ENCODE measurements at places on chromosomes 6 and 20.

DNA sequence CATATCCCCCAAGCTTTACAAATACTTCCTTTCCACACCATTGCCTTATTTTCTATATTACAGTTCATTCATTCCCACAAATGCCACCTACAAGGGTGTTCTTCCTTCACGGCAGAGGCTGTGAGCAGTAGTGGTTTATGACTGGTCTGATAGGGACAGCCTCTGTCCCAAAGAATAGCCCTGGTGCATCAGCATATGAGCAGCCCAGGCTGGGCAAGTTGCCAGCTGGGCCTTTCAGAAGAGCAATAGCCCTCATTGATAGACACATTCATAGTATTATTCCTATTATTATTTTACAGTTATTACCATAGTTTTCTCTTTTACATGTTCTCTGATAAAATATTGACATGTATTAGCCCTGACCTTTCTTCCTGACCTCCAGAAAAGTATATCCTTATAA is 149.9 kb downstream of the MMS22L start:
- peak; percentile 29 for DNase-seq

GRCh38 chr6:166586424-166587156 is at the start of gene RAMACL:
Gene RAMACL (minus strand): TSS chr6:166586678. CDS start chr6:166586477, 201 bp downstream.
- no peak for DNase-seq

- no peak for DNase-seq
These were observed 111.6 kb upstream of the EEF1E1 start for GRCh38 chr6:8213995-8214394.

DNA sequence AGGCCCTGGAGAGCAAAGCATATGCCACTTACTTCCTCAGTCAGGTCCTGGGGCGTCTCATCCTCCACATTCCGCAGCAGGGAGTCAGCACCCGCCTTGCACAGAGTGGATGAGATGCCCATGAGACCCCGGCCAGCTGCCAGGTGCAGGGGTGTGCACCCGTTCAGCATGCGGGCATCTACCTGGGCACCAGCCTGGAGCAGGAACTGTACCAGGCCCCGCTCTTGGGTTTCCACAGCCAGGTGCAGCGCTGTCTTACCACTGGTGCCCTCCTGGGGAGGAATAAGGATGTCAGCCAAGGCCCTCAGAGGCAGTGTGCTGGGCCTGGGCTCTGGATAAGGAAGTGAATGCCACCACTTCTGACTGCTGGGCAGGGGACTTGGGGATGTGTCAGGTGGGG is 2.7 kb upstream of the SLC35B2 start:
- no peak for DNase-seq

- DNase-seq = peak; percentile 74
These were observed 3.4 kb downstream of the LINC00237 start for GRCh38 chr20:21102603-21103311.

DNA sequence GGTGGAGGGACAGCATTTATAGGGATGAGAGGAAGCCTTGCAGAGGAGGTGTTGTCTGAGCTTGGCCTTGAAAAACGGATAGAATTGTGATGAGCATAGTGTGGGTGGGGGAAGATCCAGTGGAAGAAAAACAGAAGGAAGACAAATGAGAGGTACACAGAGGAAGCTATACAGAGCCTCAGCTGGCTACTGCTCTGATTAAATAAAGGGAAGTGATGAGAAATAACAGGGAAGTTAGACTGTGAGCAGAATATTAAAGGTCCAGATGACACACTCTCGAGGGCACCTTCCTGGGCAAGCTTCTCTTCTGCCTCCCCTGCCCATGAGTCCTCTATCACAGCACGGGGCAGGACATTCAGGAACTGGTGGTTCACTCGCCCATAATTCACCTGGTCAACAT is 182.3 kb downstream of the KIF16B start:
- DNase-seq = no peak

GRCh38 chr6:87837444-87837843 is 135.4 kb upstream of the AKIRIN2 start:
- no peak for DNase-seq

GRCh38 chr6:135043364-135043763 is 11.3 kb downstream of the HBS1L start:
- no peak for DNase-seq

GRCh38 chr20:46705378-46705729 is 4.1 kb upstream of the SLC2A10 start:
- DNase-seq = no peak

GRCh38 chr6:168338777-168339176 is 19.2 kb upstream of the DACT2 start:
- DNase-seq = no peak

GRCh38 chr6:167828325-167828956 is 1.7 kb downstream of the AFDN start:
- DNase-seq = no peak

GRCh38 chr6:21856456-21856825 is 262.9 kb downstream of the SOX4 start:
- DNase-seq = no peak

GRCh38 chr20:43178080-43178479 is 11.6 kb downstream of the PTPRT start:
- no peak for DNase-seq

DNA sequence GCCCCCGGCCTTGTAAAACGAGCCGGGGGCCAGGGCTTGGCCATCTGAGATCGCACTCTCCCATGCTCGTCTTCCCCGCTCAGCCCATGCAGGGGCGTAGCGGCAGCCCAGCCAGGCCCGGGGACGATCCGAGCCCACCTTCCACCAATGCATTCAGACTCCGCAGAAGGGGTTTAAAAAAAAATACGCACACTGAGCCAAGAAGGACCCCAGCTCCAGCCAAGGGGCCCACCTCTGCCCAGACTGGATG is 320 bp downstream of the GSTA4 start:
- peak; percentile 33 for DNase-seq

DNA sequence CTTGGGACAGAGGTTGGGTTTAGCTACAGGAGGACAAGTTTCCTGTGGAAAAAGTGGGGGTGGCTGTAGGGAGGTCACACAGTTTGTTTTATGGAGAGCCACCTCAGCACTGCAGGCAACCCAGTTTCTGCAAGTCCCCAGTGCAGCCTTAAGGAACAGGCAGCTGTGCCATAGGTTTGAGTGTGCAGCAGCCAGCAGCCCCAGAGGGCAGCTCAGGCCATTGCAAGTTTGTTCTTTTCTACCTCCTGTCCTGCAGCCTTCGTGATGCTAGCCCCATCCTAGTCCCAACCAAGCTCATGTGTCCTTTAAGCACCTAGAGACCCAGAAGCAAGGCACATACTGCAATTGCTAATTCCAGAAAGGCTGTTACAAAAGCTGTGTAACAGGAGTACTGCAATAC is 58.8 kb downstream of the ZBTB9 start:
- DNase-seq = no peak

- no peak for DNase-seq
These were observed 21.6 kb downstream of the RALGAPA2 start for GRCh38 chr20:20690676-20691476.

DNA sequence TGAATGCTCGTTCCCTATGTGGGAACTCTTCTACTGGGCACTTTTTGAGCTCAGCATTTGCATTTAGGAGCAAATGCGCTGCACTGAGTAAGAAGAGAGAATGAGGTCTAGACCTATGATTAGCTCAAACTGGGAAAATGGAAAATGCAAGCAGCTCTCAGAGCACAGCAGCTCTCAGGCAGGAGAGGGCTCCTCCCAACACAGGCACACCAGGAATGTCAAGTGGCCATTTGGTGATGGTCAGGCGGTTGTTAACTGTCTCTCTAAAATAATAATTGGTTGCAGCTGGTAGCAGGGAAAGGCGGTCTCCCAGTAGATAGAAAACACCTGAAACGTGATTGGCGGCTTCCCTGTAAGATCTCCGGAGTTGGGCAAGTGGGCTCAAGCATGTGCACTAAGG is 162.0 kb upstream of the ECI2 start:
- DNase-seq = no peak

DNA sequence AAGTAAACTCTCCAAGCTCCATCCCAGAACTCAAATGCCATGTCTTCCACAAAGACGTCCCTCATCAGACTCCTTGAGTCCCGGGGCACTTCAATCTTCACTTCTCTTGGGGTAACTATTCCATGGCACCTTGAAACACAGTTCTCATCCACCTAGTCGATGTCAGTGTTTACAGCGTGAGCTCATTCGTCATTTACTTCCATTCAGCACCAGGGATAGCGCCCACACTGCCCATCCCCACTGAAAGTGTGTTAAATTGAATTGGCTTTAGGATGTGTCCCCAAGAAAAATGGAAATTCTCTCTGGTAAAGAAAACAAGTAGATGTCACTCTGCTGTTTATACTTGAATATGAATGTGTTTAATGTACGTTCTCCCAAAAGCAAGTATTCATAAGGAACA is 31.3 kb downstream of the KCNK15 start:
- DNase-seq = no peak

- no peak for DNase-seq
These were observed 594.3 kb downstream of the UTRN start for GRCh38 chr6:144879436-144879835.

DNA sequence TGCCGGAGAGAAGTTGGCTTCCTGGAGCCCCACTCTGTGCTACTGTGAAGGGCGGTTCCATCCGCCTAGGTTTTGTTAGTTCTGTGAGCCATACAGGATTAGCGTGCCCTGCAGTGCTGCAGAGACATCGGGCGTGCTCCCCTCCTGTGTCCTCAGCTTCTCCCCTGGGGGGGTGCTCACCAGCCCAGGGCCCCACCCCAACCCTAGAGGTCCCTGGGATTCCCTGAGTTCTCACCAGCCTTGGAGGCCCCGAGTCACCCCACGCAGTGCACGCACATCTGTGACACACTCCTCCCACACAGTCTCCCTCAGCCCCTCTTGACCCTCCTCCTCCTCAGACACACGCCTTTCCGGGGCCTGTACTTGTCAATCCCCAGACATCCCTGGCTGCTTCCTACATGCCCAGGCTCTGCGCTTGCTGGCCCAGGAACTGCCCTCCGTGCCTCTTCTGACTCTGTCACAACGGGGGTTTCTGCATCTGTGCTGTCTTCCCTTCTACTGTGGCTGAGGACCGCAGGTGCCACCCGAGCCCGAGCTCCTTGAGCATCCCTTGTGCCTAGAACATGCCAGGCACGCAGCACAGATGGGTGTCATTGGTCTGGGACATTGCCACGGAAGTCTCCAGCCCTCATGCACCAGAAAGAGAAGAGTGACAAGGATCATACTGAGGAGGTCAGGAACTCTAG is 123.2 kb upstream of the RPS6KA2 start:
- DNase-seq = no peak
